ENCODE measurements at places on chromosomes 7 and 10.

GRCh38 chr7:130207642-130208041, at the start of gene SSMEM1:
TSS of gene SSMEM1 (plus strand) at chr7:130207860. CDS start at chr7:130207911, 51 bp downstream.
- peak; percentile 63 for DNase-seq

- no peak for DNase-seq
Observed at GRCh38 chr10:34343764-34344163, 471.3 kb downstream of the PARD3 start.

GRCh38 chr7:81469869-81470723, 299.8 kb downstream of the HGF start:
- DNase-seq: peak; percentile 78

GRCh38 chr10:119025336-119025735, 4.2 kb upstream of the NANOS1 start:
- peak; percentile 92 for DNase-seq

GRCh38 chr7:84780158-84781124, 406.4 kb downstream of the SEMA3D start:
- DNase-seq: no peak
